NCI-H1436 (cell line): ENCODE measurements at places on chromosomes 2 and 18.

DNA sequence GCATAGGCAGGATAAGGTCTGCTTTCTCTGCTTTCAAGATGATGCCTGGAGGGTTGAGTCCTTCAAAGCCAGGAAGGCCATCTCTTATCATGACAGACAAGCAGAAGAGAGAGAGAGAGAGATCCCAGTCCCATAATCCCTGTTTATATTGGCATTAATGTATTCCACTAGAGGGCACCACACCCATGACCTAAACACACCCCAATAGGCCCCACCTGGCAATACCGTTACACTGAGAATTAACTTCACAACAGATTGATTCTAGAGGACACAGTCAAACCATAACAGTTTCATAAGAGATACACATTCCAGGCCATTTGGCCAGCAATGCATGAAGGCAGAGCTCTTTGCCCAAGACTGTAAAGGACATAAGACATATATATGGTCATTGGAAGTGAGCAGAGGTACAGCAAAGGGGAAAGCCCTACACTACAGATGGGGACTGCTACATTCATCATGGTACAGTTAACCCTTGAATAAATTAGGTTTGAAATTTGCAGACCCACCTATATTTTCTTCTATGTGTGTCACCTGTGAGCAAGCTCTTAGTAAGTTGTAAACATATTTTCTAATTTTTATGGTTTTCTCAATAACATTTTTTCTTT is 1516.1 kb downstream of the RPIA start:
- no peak for DNase-seq

- no peak for DNase-seq
Observed at GRCh38 chr2:183993052-183993451, 605.3 kb upstream of the ZNF804A start.

GRCh38 chr2:233023007-233023760 is 9.3 kb upstream of the NEU2 start:
- no peak for DNase-seq

DNA sequence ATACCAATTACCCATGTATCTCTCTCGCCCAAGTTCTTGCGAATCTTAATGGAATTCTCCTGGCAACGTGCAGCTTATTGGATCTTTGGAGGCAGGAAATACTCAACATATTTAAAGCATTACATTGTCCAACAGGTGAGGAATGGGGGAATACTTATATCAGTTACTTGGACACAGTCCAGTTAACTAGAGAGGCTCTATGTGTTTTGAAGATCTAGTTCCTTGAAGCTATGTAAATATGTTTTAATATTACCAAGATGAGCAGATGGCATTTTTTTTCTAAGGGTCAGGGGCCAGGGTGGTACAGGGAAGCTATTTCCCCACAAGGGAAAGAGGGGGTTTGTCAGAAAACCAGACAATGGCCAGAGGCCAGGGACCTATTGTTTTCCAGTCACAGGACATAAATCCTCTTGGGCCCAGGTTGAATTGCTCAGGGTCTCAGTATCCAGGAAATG is 26.8 kb upstream of the MC5R start:
- DNase-seq, result no peak

DNA sequence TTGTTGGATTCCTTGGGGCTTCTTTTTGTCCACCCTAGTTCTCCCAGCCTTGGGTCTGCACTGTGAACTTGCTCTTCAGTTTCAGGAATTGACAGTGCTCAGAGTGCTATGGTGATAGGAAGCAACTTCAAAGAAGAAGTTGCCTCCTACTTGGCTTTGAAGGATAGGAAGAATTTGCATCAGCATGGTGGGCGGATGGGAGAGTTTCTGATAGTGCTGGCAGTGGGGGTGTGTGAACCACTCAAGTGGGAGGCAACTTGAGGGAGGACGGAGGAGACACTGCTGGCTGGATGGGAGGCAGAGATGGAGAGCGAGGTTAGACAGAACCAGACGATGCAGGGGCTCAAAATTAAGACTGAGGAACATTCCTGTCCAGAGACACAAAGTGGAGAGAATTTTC is 164.4 kb upstream of the SKOR2 start:
- no peak for DNase-seq

- peak; percentile 79 for DNase-seq
Observed at GRCh38 chr2:220785178-220785577, 786.9 kb downstream of the EPHA4 start.
